ENCODE measurements at places on chromosomes 13 and 19.

DNA sequence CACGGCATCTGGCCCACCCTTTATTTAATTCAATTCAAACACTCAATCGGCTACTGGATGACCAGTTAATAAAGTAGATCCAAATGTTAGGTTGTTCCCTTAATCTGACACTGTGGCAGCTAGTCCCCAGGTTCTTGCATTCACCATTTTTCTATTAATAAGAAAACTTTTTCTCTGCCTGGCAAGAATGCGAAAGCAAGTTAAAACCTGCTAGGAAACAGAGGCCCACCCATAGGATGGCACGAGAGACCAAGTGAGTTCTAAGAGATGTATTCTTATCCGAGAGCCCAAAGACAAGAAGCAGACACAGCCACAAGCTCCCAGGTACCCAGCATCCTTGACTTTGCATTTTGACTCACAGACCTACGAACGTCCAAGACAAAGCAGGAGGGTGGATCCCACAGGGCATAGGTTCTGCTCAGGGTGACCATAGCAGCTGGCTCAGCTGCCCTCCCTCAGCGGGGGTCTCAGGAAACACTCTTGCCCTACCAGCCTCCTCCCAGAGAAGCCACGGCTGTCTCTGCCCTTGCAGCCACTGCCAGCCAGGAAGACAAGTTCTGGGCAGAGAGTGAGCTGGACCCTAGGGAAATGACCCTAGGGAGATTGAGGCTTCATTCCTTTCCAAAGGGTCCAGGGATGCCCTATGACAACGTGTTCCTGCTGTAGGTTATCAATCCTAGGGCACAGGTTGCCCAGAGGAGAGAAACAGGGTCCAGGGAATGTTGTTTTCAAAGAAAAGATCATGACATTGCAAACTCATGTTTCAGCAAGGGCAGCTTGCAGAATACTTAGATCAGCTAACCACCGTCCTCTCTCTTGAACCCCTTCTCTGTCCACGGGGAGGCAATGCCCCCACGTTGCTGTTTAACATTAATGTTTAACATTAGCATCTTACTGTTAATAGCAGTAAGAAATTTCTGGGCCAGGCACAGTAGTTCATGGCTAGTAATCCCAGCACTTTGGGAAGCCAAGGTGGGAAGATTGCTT lies 147.2 kb upstream of the ZNF507 start:
- no peak for DNase-seq

- no peak for DNase-seq
These were observed 447 bp downstream of the NFKBIB start for GRCh38 chr19:38900202-38900629.

- DNase-seq = no peak
These were observed 46.6 kb downstream of the GARRE1 start for GRCh38 chr19:34300962-34301361.

DNA sequence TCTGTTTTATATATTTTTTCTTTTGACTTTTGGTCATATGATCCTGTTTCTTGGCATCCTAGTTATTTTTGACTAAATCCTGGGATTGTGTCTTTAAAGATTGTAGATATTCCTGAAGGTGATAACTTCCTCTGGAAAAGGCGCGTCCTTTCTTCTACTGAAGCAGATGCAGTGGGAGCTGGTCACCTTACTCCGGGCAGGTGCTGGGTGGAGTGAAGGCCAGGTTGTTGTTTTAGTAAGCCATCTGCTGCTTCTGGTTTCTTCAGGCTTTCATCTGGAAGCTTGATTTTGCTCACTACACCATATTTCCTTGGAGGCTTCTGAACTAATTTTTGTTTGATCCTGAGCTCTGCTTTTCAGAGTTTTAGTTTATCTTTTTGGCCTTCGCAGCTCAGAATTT lies 21.5 kb downstream of the URI1 start:
- DNase-seq = no peak

DNA sequence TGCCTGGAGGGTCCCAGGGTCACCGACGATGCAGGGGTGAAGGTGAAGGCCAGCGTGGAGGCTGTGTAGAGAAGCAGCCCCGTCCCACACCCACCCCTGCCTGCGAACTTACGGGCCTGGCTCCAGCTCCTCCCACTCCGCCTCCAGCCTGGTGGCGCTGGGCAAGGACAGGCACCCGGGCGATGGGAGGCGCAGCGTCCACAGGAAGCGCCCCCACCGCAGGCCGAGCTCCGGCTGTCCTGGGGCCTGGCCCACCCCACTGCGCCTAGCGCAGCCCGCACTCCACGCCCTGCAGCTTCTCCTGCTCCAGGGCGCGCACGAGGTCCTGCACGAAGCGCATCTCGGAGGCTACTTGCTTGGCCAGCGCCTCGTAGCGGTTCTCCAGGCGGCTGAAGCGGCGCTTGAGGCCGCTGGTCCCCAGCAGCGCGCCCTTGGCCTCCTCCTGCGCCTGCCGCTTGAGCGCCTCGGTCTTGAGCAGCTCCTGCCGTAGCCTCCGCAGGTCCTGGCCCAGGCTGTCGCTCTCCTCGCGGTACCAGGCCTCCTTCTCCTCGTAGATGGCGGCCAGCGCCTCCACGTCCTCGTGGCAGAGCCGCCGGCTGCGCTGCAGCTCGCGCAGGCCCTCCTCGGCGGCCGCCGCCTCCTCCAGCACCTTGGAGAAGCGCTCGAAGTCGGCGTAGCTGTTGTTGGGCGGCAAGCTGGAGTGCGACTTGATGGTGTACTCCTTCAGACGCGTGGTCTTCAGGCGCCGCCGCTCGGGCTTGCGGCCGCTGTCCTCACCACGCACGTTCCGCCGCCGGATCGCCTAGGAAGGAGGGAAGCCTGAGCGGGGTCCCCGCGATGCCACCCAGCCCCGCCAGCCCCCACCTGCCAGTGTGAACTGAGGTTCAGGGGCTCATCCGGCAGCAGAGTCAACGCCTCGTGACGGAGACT lies 11.8 kb downstream of the DAPK3 start:
- no peak for DNase-seq

- DNase-seq = peak; percentile 88
These were observed at the start of gene ZNF841 for GRCh38 chr19:52095172-52096014. Gene ZNF841, minus strand, starts transcription at chr19:52095765. Its CDS starts 10,964 bp downstream, at chr19:52084801.

- DNase-seq = no peak
These were observed 1784.6 kb downstream of the SLITRK5 start for GRCh38 chr13:89455741-89456140.

- no peak for DNase-seq
These were observed 205.4 kb downstream of the PDS5B start for GRCh38 chr13:32791545-32792172.

DNA sequence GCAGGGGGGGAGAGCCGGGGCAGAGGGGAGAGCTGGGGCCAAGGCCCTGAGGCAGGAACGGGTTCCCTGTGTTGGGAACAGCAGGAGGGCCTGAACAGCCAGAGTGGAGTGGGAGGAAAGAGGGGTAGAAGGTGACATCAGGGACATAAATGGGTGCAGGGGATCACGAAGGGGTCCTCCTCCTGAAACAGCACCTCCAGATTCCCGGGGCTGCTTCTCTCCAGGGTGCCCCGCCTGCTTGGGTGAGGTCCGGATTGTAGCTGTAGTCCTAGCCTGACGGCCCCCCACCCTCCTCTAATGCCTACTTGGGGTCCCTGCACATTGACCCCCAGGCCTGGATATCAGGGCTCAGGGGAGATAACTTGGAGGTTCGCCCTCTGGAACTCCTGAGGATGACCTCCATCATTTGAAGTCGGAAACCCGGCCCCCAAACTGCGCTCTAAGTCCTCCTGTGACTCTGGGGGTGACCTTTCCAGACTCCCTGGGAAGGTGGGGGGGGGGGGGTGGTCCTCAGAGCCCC lies 473 bp upstream of the SCN1B start:
- no peak for DNase-seq

DNA sequence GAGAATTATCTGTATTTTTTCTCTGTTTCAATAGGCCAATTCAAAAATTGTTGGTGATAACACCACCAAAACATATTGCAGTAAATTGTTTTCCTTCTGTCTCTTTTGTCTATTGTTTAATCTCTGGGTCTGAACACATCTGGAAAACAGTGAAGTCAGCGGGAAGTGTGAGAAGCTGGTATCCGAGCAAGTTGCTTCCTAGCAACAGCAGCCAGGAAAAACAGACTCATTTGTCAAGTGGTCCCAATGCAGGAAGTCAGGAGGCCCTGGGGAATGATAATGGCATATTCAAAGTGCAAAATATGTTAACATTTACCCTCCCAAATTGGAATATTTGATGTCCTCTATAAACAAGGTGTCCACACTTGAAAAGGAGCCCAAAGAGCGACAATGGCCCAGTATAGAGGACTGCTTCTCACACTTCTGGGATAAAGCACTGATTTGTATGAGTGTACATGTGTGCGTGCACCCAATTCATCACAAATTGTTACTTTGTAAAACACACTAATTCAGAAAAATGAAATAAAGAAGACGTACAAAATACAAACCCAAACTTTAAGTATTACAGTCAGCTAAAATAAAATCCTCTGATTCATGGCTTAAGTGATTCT lies 515.0 kb downstream of the TBC1D4 start:
- no peak for DNase-seq

DNA sequence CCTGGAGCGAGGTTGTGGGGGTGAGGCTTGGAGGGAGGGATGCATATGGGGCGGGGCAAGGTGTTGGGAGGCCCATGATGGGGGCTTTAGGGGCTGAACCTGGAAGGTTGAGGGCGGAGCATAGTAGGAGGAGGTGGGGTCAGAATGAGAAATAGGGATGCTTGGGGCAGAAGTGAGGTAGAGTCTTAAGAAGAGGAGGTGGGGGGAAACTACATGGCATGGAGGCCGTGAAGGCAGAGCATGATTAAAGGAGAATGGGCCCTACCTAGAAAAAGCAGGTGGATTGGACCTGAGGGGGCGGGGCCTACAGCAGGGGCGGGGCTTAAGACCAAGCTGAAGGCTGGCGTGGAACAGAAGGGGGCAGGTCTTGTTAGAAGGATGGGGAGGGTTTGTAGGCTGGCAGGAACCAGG lies 799 bp downstream of the NR1H2 start:
- DNase-seq = no peak

DNA sequence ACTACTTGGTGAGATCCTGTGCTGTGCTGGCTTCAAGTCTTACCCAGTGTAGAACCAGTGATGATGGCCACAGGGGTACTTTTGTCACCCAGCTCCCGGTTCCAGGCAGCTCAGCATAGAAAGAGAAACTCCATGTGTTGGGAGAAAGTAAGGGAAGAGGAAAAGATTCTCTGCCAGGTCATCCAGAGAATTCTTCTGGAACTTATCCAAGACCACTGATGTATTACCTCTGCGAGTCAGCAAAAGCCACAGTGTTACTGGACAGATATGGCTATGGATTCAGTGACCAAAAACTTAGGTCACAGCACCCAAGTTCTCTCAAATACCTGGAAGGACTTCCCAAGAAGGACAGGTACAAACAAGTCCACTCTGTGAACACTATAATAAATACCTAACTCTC lies 399.5 kb upstream of the MIR17HG start:
- DNase-seq = no peak

GRCh38 chr19:8688930-8689329 lies 9.7 kb downstream of the ACTL9 start:
- no peak for DNase-seq

- DNase-seq = no peak
These were observed 1.2 kb upstream of the CHMP2A start for GRCh38 chr19:58555920-58556621.

- DNase-seq = no peak
These were observed 3.2 kb downstream of the ZNF726 start for GRCh38 chr19:23917856-23918255.

GRCh38 chr19:22602631-22603272 lies 31.4 kb upstream of the ZNF492 start:
- DNase-seq = no peak

DNA sequence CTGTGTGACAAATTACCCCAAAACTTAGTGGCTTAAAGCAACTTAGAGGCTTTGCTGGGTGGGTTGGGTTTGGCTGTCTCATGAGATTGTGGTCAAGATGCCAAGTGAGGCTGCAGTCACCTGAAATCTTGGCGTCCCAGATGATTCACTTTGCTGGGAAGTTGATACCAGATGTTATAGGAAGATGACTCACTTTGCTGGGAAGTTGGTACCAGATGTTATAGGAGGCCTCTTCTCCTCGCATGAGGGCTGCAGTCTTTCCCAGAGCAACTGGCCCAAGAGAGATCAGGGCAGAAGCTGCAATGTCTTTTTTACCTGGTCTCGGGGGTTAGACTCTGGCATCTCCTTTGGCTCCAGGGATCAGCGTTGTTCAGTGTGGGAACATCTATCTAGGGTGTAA lies 16.8 kb downstream of the TEX29 start:
- DNase-seq = no peak

DNA sequence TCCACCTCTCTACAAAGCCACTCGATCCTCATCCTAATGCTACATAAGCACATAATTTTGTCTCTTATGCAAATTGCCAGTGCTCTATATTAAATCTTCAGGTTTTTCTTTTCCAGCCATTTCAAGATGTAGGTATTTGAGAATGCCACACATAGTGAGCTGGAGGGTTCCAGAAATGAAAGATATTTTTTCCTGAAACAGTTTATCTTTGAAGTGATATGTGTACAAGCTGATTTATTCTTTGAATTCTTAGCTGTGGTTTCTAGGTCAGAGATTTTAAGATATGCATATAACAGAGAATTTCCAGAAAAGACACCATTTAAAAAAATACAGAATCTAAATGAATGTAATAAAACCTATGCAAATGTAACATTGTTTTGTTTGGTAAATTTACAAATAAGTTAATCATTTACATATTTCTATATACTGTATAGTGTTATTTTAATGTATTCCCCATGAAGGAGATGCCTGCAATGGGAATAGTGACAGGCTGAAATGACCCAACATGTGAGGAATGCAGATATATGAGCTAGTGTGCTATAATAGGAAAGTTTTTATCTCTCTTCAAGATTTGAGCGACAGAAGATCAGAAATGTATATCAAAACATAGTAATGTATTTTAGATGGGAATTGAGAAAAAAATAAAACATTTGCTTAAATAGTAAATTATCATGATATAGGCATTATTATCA lies 570.2 kb downstream of the SLITRK1 start:
- DNase-seq = no peak

- DNase-seq = no peak
These were observed 525.3 kb downstream of the KLF12 start for GRCh38 chr13:73608711-73609485.

GRCh38 chr19:55559684-55560083 lies 14.3 kb upstream of the SBK3 start:
- DNase-seq = no peak

- DNase-seq = no peak
These were observed 30.0 kb downstream of the CEACAM1 start for GRCh38 chr19:42498169-42498757.

DNA sequence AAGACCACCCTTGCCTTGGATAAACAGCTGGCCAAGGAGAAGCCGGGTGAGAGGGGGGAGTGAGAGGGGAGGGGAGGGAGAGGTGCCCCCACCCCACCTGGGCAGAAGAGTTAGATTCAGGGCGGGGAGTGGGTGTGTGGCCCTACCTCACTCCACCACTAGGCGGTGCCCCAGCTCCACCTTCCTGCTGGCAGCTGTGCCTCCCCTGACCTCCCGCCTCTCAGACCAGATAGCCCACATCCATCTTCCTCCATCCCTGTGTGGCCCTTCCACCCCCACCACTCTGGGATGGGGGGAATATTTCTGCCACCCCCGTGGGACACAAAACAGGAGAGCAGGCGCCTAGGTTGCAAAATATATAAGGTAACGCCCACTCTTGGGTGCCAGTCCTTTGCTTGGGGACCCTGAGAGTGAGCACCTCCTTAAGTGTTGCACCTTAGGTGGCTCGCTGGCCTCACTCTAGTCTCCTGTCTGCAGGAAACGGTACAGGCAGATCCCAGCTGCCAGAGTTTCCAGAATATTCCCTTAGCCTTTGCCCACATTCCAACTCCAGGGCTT lies 13.8 kb upstream of the EHD2 start:
- no peak for DNase-seq

Data from cerebellar nuclear complex (tissue), 1 donor.